Activated T-cell treated with anti-CD3 and anti-CD28 coated beads, Interleukin-2, amount 50 U/mL, for 48 hours (primary cell): ENCODE measurements at places on chromosomes 12 and 14.

- DNase-seq, result no peak
Measured at GRCh38 chr14:24693983-24694382, 60.0 kb upstream of the GZMB start.

GRCh38 chr12:12786706-12787601, 1.5 kb downstream of the APOLD1 start:
- DNase-seq, result peak; percentile 84

DNA sequence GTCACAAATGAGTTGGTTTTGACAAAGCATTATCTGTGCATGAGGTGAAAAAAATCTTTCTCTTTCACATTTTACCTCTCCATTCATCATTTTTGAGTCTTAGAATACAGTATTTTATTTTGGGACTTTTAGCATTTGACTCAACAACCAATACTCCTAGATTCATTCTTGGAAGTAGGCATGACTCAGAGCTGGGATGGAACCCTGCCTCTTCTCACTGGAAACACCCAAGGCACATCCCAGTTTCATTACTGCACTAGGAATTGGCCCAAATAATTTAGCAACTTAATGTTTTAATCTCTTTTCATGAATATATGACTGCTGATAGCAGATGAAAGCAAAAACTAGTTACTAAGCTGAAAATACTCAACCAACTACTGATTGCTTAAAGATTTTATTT, 3.3 kb upstream of the PDZRN4 start:
- DNase-seq, result no peak

- DNase-seq, result no peak
Measured at GRCh38 chr12:69023840-69024239, 90.9 kb upstream of the CPM start.

GRCh38 chr12:62347922-62348650, 87.9 kb downstream of the USP15 start:
- no peak for DNase-seq

- no peak for DNase-seq
Measured at GRCh38 chr12:6074427-6074826, 50.0 kb downstream of the VWF start.

DNA sequence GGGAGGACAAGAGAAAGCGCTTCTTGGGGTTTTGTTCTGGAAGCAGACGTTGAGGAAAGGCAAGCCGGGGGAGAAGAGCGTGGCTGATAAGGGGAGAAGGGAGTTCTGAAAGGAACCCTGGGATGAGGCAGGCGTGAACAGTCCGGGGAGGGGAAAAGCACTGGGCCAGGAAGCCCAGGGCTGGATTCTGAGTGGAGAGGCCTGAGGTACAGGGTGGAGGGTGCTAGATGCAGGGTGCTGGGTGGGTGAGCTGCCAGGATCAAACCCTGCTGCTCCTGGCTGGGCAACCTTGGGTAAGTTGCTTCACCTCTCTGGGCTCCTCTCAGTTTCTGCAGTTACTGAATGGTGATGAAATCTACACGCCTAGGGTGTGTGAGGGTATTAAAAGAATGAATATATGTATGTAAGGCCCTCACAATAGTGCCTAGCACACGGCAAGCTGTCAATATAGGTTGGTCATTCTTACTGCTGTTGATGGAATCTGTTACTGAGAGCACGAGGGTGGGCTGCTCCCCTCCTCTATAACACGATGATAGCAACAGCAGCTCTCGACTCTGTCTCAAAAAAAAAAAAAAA, 138.5 kb downstream of the RBM19 start:
- no peak for DNase-seq

GRCh38 chr12:126668538-126668937, 1598.4 kb upstream of the TMEM132C start:
- no peak for DNase-seq

GRCh38 chr12:75690296-75690955, 179.0 kb upstream of the KRR1 start:
- no peak for DNase-seq

DNA sequence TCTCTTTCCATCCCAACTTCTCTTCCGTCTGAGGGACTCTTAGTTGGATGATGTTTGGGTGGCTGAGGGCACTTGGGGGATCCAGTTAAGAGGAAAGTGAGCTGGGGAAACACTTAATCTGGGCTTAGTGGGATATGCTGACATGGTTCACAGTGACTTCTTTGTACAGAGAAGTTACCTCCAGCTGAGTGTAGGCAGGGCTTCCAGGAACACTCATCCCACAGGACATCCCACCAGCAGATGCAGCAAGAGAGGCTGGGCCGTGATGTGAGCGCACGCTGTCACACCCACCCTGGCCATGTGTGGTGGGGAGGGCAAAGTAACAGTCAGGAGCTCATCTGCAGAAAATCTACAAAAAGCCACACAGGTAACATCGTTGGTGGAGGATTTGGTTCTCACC, 832 bp upstream of the CACNA2D4 start:
- no peak for DNase-seq

DNA sequence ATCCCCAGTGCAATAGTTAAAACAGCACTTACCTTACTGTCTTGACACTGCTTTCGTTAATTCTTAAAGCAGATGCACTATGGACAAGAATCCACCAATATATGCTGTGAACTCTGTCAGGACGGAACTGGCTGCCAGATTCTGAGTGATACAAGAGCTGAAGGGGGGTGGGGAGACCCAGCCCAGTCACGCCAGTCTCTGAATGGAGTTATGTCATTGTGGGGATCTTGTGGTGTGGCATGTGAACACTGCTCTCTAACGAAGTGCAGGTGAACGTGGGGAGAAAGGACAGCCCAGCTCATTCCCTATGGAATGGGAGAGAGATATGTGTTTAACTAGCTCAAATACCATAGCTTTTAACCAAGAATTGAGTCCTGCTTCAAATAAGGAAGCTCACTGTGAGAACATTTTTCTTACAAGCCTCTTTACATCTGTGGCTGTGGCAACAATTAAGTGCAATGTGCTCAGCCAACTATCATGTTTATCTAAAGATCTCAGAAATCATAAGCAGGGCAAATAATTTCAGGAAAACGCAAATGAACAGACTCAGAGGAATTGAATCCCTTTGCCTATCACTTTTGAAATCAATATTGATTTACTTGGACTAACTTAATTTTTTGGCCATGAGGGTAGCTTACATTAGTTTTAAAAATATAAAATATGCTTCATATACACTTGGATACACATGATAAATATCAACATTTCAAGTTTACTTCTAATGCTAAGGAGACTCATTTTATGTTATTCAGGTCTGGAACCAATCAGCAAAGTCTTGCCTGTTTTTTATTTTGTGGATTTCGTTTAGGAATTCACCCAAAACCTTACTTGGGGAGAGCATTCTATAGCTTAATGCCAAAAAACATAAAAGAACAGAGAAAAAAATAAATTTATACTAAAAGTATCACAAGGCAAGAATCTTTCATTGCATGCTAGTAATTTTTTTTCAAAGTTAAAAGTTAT, at the start of gene LUM:
Gene LUM (minus strand): TSS at position 129 of the 960 bp plus-strand sequence. CDS start 2,515 bp downstream, outside the sequence.
- no peak for DNase-seq

- DNase-seq, result no peak
Measured at GRCh38 chr12:128586451-128587029, 237.2 kb downstream of the SLC15A4 start.

- no peak for DNase-seq
Measured at GRCh38 chr12:54142114-54142475, 46.7 kb downstream of the SMUG1 start.

- DNase-seq, result no peak
Measured at GRCh38 chr12:108449478-108449877, 65.6 kb upstream of the FICD start.

DNA sequence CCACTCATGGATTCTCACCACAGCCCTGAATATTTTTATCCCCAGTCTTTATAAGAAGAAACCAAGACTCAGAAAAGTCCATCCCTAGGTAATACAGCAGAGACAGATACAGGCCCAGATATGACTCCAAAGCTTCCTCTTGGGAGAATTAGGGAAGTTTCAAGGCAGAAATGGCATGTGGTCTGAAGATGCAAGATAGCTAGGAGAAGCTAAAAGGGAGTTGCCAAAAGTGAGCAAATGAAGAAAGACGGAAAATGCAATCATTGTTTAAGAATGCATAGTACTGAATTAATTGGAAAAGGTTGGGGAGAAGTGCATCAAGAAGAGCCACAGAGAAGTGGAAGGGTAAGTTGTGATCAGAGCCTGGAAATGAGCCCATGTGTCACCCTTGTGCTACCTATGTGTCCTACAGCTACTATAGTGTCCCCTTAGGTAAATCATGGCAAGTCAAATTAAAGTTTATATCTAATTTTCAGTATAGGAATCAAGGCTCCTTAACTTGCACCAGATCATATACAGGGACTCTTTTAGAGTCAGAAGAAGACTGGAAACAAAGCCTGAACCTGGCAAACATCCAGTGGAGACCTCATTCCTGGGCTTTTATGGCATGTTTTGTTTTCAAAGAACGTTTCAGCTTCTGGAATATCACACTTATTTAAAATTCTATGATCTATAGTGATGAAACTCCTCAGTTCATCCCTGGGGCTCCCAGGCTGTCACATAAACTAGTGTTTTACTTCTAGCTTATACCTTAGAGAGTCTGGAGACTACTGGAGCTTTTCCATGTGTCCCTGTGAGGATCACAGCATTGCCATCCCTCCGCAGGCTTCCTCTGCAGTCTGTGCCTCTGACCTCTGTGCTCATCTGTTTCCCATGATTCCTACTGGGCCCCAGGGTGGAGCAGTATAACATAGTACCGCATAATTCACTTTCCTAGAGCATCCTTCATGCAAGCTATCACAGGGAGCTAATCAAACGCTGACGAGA, 189.0 kb upstream of the CDKN3 start:
- no peak for DNase-seq

GRCh38 chr14:74218462-74218861, 20.8 kb upstream of the VSX2 start:
- no peak for DNase-seq

GRCh38 chr14:59739794-59740193, 130.8 kb downstream of the RTN1 start:
- no peak for DNase-seq

GRCh38 chr12:73180734-73181133, 908.6 kb downstream of the TRHDE start:
- DNase-seq, result no peak

DNA sequence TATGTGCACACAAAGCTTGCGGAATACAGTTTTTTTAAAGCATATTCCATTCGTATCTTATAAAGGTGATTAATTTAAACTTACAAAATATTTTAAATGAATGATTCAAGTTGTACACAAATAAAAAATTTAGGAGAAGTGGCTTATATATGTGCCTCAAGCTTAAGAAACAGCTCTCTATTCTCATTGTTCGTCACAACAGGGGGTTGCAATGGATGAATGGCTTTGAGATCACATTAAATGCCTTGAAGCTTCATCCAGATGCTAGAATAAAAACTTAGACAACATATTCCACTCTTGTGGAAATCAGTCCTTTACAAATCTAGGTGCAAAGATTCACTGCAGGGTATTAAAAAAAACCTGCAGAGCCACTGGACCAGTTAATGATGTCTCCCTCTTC, 303.9 kb upstream of the LRFN5 start:
- no peak for DNase-seq

DNA sequence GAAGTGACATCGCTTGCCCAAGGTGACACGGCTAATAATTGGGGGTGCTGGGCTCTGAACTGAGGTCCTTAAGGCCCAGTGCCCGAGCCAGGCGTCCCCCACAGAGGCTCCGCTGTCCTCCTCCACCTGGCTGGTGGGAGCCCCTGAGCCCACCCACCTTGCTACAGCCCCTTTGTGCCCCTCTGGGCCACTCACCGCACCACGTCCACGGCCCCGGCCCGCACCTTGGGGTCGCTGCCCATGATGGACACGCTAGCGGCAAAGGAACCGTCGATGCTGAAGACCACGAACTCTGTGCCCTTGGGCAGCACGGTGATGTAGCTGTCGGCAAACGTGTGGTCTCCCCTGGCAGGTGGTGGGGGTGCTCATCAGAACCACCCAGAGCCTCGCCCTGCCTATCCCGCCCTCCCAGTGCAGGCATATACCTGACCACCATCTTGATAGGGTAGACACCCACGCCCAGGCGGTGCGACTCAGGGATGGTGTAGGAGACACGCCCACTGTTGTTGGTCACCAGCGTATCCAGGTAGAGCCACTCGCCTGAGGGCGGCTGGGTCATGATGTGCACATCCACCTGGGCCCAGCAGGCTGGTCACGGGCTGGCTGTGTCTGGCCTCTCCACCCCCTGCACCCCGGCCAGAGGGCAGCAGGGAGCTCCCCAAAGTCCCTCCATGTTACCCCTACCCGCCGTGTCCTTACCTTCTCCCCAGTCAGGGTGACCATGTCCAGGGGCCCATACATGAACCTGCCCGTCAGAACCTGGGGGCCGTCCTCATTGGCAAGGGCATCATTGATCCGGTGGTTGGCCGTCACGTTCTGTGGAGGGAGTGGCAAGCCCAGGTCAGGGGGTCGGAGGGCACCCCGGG, 6.8 kb downstream of the ARL6IP4 start:
- DNase-seq, result no peak

GRCh38 chr14:89370381-89370780, 46.7 kb downstream of the FOXN3 start:
- no peak for DNase-seq

DNA sequence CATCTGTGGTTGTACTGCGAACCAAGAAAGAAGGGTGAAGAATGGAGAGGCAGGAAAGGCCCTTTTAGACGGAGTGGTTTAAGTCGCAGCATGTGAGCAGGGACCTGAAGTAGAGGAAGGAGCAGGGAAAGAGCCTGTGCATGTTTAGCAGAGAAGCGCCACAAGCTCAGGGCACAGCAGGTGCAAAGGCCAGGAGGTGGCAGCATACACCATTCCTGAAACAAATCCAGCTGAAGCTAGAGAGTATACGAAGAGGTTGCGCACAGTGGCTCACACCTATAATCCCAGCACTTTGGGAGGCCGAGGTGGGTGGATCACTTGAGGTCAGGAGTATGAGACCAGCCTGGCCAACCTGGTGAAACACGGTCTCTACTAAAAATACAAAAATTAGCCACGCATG, 49.9 kb downstream of the HELB start:
- no peak for DNase-seq
